ENCODE measurements at places on chromosomes 3 and 15. TPM values are rescaled to one million over a fixed set of nuclear protein-coding genes. Genes with fewer than 3 reads are reported as not detected.

DNA sequence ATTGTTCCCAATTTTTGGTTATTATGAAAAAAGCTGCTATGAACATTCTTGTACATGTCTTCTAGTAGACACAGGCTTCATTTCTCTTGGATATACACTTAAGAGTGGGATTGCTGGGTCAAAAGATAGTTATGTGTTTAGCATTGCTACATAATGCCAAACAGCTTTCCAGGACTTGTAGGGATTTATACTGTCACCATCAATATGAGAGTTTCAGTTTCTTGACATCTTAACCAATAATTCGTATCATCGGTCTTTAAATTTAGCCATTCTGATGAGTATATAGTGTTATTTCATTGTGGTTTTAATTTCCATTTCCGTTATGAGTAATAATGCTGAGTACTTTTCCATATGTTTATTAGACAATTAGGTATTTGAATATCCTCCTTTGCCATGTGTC, 190.3 kb upstream of the PFN2 start:
- no peak for DNase-seq

GRCh38 chr3:160987982-160988964, 116.9 kb downstream of the B3GALNT1 start:
- DNase-seq = no peak

DNA sequence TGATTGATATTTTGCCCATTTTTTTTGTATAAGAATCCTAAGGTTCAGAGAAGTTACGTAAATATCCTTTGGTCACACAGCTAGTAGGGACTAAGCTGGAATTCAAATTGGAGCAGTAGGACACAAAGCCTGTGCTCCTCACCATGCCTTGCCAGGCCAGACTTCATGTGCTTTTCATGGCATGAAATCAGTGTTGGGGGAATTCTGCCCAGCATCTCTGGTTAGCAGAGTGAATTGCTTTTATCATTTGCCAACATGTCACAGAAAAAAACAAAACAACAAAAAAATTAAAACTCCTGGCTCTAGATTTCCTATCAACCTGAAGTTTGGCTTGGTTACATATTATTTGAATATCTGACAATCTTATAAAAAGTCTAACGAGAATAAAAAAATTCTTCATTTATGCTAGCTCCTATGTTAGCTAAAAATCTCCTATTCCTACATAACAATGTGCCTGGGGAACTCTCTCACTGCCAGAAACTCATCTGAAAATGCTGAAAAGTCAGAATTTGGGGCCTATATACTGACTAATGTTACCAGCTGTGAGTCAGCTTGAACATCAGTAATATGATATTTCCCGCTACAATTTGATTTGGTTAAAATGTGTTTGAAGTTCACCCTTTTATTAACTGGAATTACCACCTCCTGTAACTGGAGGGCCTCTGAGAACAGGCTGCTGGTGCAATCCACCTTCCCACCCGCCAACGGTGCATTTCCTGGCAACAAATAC, 141.7 kb downstream of the TIGIT start:
- DNase-seq = no peak

- DNase-seq = no peak
Observed at GRCh38 chr3:151611419-151611818, 122.3 kb upstream of the AADACL2 start.

The NISCH gene
- total RNA-seq = 88.7 TPM

DNA sequence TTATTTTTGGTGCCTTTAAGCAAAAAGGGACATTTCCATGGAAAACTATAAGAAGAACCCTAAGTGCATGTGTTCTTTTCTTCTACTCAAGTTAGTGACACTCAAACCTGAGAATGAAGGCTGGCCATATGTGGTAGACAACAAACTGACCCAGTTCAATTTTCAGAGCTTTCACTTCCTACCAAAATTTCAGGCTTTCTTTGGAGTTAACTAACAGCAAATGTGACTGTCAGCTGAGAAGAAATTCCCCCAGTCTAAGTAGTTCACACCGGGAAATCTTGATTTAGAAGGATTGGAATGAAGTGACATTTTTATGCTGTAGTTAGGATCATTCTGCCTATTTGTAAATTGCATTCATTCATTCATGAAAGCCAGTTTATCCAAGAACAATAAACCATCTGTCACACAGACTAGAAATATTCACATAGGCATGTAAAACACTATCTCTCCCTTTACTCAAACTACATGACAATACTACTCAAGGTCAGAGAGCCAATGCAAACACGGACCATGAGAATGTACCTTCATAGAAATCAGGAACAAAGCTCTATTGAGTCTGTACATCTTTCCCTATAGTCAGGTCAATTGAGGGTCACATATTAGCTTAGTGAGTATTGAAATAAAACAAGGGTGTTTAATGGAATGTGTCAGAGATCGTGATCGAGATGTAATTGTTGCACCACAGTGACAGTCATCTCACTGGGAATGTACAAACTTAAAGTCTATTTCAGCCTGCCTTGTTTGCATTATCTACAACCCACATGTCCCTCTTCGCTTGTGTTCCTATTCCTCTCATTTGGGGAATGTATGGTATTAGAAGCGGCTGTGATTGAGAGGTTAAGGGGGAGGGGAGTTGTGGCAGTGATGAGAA, 113.8 kb upstream of the TGFBR2 start:
- DNase-seq = no peak

DNA sequence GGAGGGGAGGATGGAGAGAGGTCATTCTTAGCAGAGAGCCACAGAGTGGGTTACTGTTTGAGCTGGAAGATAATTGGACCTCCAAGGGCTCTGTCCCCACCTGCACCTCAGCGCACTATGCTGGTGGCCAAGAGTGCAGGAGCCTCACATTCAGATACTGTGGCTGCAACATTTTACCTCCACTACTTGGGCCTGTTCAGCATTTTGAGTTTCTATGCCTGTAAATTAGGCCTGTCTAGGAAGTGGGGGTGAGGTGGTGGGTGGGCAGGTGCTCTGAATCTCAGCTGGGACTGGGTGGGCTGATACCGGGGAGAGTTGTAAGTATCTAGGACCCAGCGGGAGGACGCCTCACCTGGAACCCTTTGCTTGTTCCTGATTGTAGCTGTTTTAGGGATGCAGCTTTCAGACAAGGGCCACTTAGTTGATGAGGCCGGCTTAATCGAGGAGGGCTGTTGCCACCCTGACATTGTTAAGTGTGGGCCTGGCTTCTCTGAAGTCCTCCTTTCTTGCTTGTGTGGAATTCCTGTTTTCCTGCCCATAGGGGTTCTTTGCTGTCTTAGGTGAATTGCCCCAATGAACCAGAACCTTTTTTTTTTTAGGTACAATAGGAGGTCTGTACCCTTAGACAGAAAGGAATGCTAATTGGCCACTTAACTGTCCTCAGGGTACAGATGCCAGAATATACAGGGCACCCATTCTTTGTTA, 83.8 kb downstream of the SMAD3 start:
- no peak for DNase-seq

DNA sequence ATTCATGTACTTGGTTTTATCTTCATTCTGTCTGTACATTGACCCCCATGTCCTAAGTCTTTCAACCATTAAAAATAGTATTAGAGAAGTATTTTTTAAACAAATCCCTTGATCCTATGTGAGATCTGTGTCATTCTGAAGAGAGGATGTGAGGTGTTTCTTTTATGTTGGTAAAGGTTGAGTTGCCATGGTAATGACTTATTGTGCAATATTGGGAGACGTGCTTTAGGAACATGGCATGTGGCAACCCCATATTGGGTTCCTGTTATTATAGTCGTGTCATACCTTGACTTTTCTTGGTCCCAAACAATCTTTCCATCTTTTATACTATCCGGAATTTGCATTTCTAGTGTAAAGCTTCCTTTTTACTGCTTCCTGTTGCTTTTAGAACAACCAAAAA, 203.1 kb downstream of the KCNAB1 start:
- no peak for DNase-seq

- no peak for DNase-seq
Observed at GRCh38 chr15:48006031-48006511, 114.7 kb upstream of the SLC24A5 start.

- no peak for DNase-seq
Observed at GRCh38 chr3:126620738-126621137, 34.2 kb downstream of the TXNRD3 start.

The SERPINI1 gene
- 0.78 TPM for total RNA-seq

DNA sequence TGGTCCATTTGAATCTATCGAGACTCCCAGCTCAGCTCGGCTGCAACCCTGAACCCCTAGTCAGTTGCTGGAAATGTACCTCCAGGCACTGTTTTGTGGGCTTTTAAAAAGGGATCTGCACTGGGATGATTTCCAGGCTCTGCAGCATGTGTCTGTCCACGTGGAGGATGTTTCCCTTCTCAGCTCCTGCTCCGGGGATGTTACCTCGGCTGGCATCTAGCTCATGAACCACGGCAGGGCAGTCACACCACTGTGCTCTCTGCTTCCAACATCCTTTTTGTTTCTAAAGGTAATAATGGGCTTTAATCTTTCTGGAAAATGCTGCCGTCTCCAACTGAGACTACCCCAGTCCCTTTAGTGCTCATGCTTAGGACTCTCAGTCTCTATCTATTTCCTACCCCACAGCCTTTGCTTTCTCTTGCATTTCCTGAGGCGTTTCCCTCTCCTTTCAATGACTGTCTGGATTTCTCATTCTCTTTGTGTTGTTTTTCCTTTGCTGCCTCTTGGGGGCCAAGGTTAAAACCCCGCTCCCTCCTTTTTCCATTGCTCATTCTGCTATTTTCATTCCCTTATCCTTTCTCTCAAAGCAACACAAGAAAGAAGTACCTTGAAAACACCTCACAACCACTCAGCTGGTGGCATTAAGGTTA, 42.9 kb upstream of the AKAP13 start:
- no peak for DNase-seq

DNA sequence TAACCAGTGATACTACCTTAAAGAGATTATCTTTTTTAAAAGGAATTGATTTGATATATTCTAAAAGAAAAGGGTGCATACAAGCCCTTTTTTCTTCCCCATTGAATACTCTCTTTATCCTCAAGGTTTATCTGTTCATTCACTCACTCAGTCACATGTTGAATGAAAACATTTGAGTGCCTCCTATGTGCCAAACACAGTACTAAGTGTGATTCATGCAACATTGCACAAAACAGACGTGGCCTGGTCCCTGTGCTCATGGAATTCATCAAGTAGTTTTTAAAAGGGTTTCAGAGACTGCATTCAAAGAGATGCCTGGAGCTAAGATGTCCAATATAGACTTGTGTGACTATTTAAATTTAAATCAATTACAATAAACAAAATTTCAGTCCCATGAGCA, 462.2 kb upstream of the MDFIC2 start:
- no peak for DNase-seq

- DNase-seq = no peak
Observed at GRCh38 chr15:38610748-38611147, 46.1 kb upstream of the RASGRP1 start.

DNA sequence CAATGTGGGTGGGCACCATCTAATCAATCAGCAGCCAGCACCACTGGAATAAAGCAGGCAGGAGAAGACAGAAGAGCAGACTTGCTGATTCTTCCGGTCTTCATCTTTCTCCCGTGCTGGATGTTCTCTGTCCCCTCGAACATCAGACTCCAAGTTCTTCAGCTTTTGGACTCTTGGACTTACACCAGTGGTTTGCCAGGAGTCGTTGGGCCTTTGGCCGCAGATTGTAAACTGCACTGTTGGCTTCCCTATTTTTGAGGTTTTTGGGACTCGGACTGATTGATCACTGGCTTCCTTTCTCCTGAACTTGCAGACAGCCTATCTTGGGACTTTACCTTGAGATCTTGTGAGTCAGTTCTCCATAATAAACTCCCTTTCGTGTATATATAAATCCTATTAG, 292.8 kb downstream of the BCHE start:
- no peak for DNase-seq

The SPINT1 gene
- total RNA-seq = 1.7 TPM

GRCh38 chr15:90271459-90272166, 6.1 kb downstream of the NGRN start:
- DNase-seq = no peak

The TNK2 gene
- total RNA-seq = 10.5 TPM

GRCh38 chr3:79011821-79012529, 755.8 kb downstream of the ROBO1 start:
- DNase-seq = no peak

GRCh38 chr3:70620367-70620766, 307.9 kb upstream of the MDFIC2 start:
- DNase-seq = no peak

GRCh38 chr3:36941658-36942057, 3.2 kb downstream of the TRANK1 start:
- no peak for DNase-seq

DNA sequence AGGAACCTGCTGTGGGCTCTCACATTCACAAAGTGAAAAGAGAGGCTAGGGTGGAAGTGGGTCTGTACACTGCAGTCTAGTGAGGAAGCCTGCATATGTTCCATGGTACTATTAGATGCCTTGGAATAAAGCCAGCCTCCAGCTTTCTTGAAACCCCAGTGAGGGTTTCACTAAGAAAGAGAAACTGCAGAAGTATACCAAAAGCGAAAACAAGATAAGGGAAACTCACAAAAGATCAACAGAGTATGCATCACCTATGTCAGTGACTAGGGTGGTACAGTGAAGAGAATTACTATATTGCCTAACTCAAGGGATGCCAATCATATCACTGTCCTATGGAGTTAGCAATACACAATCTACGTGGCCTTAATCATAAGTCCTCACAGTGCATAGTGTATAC, 212.5 kb upstream of the GADL1 start:
- DNase-seq = no peak

- no peak for DNase-seq
Observed at GRCh38 chr15:56098195-56098863, 104.9 kb upstream of the NEDD4 start.

DNA sequence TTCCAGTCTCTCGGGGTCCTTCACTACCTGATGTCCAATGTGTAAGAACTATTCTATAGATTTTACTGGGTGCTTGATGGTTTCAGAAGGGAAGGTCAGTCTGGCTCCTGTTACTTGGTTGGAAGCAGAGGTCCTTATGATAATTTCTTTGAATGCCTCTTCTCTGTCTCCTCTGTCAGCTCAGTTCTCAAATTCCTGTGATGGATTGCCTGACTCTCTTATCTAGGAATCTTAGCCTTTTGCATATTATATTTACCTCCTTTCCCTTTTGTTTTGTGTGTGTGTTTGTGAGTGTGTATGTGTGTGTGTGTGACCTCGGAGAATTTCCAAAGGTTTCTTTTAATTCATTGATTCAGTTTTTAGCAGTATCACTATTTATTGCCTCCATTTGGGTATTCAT, 88.2 kb downstream of the ARNT2 start:
- DNase-seq = no peak

- no peak for DNase-seq
Observed at GRCh38 chr15:35394416-35394815, 151.5 kb downstream of the DPH6 start.

The SYNM gene
- 5.9 TPM for total RNA-seq

The LIPH gene
- 0.07 TPM for total RNA-seq

GRCh38 chr3:76310667-76311066, 525.3 kb upstream of the ZNF717 start:
- no peak for DNase-seq

DNA sequence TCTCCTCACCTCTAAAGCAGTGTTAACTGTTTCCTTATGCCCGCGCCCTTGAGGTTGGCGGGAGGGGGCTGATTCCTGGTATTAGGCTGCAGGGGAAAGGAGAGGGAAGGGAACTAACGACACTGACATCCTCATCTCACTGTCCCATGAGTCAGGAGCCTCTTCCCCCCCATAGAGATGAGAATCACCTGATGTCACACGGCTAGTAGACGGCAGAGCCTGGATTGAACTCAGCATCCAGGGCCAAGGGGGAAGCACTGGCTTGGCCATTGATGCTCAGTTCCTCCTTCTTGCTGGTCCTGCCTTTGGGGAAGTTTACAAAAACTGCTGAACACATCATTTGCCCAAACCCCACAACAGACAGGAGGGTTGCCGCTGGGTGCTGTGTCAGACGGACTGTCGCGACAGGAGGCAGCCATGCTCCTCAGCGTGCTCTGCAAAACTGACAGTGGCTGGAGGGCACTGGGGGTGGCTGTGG, 38.5 kb downstream of the IDH2 start:
- DNase-seq = no peak

Measured in pulmonary artery endothelial cell (primary cell).